Heart left ventricle (tissue), 16 donors: ENCODE measurements at places on chromosomes 2 and 18.

- no peak for DNase-seq
Observed at GRCh38 chr2:107018366-107018765, 132.4 kb upstream of the ST6GAL2 start.

- no peak for DNase-seq
Observed at GRCh38 chr18:427005-427404, 73.5 kb downstream of the COLEC12 start.

- peak; percentile 48 for DNase-seq
Observed at GRCh38 chr18:49865401-49865800, 52.1 kb upstream of the ACAA2 start.

GRCh38 chr2:69489793-69490192 is 52.6 kb upstream of the NFU1 start:
- no peak for DNase-seq
